ENCODE measurements at places on chromosomes 5 and 9.

GRCh38 chr9:128190516-128191405 is 611 bp downstream of the CIZ1 start:
- no peak for DNase-seq

GRCh38 chr9:117073539-117074341 is 341.1 kb downstream of the ASTN2 start:
- no peak for DNase-seq

DNA sequence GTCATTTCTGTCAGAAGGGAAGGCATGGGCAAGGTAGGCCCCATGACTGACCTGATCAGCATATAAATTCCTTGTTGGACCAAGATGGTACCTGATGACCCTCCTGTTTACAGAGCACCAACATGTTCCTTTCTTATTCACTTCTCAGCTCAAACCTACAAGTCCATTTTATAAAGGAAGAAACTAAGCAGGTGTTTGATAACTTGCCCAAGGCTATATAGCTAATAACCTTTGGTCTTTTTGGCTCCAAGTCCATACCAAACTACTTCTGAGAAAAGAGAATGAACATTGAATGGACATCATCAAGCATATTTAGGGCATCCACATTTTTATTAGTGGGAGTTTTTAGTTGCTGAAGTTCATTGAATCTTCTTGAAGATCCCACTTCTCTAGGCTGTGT is 125.2 kb downstream of the GALNT10 start:
- DNase-seq: no peak

- DNase-seq: no peak
These were observed 48.1 kb upstream of the FCN1 start for GRCh38 chr9:134965851-134966250.

GRCh38 chr9:68648971-68649370 is 56.1 kb upstream of the PIP5K1B start:
- DNase-seq: no peak

GRCh38 chr5:79510638-79511037 is 3.3 kb downstream of the HOMER1 start:
- no peak for DNase-seq

GRCh38 chr5:41648996-41649395 is 138.6 kb upstream of the PLCXD3 start:
- no peak for DNase-seq

GRCh38 chr9:114724744-114725143 is 42.8 kb upstream of the TEX48 start:
- DNase-seq: no peak

GRCh38 chr5:147809830-147810666 is 21.4 kb downstream of the SPINK1 start:
- DNase-seq: no peak

DNA sequence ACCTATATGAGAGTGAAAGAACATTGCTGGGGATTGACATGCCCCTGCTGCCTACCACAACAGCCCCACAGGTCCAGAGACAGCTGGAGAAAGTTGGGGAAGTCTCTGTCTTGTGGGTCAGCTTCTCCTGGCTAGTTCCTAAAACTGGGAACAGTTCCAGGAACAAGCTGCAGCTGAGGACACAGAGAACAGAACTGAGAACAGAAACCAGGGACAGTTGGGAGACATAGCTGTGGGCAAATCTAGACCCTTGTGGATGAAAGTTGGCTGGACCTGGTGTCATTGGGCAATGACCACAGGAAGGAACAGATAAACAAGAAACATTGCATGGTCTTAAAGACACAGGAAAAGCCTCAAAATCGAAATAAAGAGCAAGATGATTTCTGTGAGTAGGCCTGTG is 58.3 kb upstream of the MOCS2 start:
- DNase-seq: no peak

- no peak for DNase-seq
These were observed 30.8 kb upstream of the TNC start for GRCh38 chr9:115148721-115149120.

DNA sequence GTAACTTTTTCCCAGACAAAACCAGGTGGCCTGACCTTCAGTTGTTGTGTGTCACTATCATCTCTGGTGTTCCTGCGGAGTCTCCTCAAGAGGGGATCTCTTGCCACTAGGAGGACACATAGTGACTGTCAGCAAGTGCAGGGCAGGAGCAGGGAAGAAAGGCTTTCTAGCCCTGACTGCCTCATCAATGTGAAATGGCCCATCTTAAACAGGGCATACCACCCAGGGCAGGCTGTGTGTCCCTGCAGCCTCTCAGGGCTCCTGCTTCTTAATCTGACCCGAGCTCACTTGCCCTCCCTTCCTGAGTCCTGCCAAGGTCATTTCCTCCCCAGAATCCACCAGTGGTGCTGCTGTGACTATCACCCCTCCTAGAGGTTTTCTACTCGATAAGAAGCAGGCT is 57.4 kb upstream of the SIMC1 start:
- DNase-seq: no peak

DNA sequence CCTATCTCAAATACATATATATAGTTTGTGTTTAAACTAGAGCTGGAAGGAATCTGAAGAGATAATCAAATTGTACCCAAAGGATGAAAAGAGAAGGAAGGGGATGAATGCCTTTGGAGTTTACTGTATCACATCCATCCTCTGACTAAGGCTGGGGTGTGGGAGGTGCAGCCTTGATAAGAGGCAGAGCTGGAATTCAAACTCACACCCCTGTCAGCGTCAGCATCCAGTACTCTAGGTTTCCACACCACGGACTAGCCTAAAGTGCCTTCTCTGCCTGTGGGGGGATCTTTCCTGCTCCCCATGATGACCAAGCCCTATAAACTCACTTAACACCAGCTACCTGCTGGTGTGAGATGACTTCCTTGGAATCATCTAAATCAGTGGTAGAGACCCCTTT is 48.1 kb downstream of the EPB41L4B start:
- DNase-seq: no peak

DNA sequence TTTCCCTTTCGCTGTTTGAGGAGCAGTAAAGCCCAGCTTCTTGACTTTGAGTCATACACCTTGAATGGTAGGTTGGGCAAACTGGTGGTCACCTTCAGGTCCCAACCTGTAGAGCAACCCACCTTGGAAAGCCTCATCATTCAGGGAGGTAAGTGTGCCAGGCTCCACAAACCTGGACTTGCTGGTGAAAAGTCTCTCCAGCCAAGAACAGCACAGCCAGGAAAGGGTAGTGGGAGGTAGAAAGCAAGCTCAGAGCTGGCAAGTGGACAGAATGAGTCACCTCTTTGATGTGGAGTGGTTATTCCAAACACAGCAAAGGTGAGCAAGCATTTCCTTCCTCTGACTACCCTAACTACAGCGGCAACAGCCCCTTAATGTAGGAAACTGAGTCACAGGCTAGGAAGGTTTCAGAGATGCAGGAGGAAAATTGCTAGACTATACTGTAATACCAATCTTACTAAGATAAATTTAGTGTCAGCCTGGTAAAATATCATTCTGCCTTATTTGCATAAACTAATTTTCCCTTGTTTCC is 117.5 kb upstream of the MTAP start:
- no peak for DNase-seq
